ENCODE measurements at places on chromosomes 11 and 22. TPM values are rescaled to one million over a fixed set of nuclear protein-coding genes. Genes with fewer than 3 reads are reported as not detected.

Gene ART1
- not detected for polyA plus RNA-seq

DNA sequence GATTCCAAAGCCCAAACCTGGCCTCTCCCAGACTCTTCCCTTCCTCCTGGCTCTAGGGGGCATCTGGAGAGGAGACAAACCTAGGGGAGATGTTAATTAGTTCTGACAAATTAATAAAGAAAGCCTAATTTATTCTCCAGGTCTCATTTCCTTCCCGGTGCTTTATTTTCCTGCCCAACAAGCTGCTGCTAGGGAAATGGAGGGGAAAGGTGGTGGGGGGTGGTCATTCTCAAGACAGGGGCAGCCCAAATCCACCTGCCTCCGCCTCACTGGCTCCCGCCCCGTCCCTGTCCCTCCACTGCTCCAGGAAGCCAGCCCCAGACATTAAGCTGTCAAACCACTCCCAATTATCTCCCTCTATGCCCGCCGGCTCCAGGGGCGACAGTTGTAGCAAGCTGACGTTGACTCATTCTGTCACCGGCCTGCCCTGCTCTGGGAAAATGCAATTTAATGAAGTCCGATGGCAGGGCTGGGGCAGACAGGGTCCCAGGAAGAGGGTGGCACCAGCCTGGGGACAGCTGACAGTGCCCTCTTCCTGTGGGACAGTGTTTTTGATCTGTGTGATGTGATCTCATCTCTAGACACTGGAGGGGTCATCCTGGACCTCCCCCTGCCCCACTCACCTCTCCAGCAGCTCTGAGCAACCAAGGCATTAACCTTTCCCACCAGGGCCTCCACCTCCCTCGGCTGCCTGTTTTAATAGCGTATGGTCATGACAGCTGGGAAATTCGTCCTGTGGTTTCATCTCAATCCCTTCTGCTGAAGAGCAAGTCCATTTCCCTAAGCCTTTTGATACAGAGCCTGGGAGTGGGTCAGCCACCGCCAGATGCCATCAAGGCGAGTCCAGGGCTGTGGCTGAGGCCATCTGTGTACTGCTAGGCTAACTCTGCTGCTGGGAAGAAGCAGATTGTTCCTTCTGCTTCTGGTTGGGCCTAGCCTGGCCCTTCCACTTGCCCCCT, 27.1 kb downstream of the NECTIN1 start:
- no peak for DNase-seq

Gene ALKBH8
- 8.4 TPM for polyA plus RNA-seq

GRCh38 chr11:96144553-96144952, 198.4 kb downstream of the MAML2 start:
- no peak for DNase-seq

DNA sequence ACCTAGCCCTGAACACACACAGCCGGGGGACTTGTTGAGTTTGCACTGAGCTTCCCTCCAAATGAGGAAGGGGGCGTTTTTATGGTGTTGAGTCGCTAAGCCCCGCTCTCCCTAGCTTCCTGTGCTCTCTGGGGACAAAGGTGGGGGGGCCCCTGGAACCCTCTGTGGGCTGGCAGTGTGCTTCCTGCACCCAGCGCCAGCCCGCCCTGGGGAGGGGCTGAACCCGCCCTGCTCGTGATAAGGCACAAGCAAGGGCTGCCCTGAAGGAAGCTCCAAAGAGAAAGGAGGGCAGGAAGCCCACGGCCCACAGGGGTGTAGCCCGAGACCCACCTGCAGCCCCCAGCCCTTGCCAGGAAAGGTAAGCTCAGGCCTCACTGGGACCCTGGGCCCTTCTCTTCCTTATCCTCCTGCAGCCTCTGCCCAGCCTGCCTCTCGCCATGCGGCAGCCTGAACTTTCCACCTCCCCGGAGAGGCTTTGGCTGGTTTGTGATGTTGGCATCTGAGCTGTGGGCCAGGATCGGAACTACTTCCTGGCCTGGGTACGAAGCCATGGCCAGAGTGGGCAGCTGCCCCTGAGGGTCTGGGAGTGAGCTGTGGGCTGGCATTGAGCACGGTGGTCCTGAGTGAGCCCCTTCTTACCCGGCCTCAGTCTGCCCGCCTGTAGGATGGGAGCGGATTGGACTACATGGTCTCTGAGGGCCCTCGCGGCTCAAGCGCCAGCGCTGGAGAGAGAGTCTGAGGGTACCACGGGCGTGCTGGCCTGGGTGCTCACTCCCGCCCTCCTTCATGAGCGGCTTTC, at the start of gene FERMT3:
Gene FERMT3, plus strand, starts transcription at position 265 of the 799 bp plus-strand sequence. CDS start 644 bp downstream, outside the sequence.
- no peak for DNase-seq
